ENCODE measurements at places on chromosomes 2 and 18. TPM values are rescaled to one million over a fixed set of nuclear protein-coding genes. Genes with fewer than 3 reads are reported as not detected.

Gene MAPK4
- not detected for total RNA-seq

Gene MAP3K19
- total RNA-seq = not detected

Gene NEU4
- total RNA-seq = not detected

Gene CNDP1
- total RNA-seq = not detected

Gene ACVR1C
- total RNA-seq = not detected
